ENCODE measurements at places on chromosomes 1 and 21. TPM values are rescaled to one million over a fixed set of nuclear protein-coding genes. Genes with fewer than 3 reads are reported as not detected.

DNA sequence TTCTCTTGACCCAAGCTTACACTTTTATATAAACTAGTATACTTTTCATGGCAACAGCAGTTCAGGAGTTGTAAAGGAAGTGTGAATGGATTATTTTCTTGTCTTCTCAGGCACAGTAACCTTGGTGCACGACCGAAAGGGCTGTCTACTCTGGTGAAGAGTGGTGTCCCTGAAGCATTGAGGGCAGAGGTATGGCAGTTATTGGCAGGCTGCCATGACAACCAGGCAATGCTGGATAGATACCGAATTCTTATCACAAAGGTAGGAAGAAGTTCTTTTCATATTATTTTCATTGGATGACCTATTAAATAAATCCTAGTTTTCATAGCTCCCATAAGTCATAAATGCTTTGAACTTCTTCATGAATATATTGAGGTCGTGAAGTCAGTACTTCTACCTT, 53.9 kb upstream of the GPR52 start:
- H3K36me3 ChIP-seq, result no peaks in the 10 kb centered on the region
- no peak for DNase-seq
- no peaks in the 10 kb centered on the region for H3K4me1 ChIP-seq
- no peaks in the 10 kb centered on the region for H3K27me3 ChIP-seq

DNA sequence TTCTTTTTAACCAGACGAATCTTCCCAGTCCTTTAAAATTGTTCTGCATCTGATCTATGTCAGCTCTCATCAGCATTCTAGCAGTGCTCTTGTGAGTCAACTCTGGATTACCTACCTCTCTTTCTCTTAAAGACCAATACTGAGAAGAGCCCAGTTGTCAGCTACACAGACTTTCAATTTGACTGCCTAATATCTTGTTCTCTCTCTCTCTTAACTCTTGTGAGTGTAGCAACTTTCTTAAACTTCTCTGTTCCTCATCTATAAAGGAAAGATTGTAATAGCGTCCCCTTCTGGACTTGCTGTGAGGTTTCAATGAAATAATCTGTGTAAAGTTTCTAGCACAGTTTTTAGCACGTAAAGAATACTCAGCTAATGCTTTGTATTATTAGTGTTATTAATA, 499.3 kb upstream of the ADAMTS5 start:
- no peaks in the 10 kb centered on the region for H3K36me3 ChIP-seq
- H3K27me3 ChIP-seq, result no peaks in the 10 kb centered on the region
- DNase-seq, result no peak
- no peak overlapping the region for H3K4me3 ChIP-seq
- H3K4me1 ChIP-seq, result no peaks in the 10 kb centered on the region

GRCh38 chr1:202964791-202965410, 2.2 kb downstream of the CYB5R1 start:
- no peak overlapping the region for H3K4me3 ChIP-seq
- peaks cover 30% of the 10 kb centered on the region for H3K36me3 ChIP-seq
- peaks cover 36% of the 10 kb centered on the region for H3K4me1 ChIP-seq
- no peak for DNase-seq
- no peaks in the 10 kb centered on the region for H3K27me3 ChIP-seq
- H3K27ac ChIP-seq, result no peak overlapping the region

- DNase-seq, result no peak
- no peak overlapping the region for H3K27ac ChIP-seq
- no peak overlapping the region for H3K4me3 ChIP-seq
- H3K36me3 ChIP-seq, result no peaks in the 10 kb centered on the region
- no peaks in the 10 kb centered on the region for H3K27me3 ChIP-seq
These were observed 54.7 kb downstream of the LHX8 start for GRCh38 chr1:75188892-75189291.

Gene AVPR1B
- total RNA-seq, result not detected

DNA sequence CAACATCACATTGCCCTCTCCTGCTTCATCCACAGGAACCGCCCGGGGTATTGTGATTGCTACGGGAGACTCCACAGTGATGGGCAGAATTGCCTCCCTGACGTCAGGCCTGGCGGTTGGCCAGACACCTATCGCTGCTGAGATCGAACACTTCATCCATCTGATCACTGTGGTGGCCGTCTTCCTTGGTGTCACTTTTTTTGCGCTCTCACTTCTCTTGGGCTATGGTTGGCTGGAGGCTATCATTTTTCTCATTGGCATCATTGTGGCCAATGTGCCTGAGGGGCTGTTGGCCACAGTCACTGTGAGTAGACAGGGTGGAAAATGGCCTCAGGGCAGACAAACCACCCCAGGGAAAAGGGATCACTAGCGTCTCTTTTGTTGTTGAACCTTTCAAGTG, 12.7 kb downstream of the ATP1A4 start:
- no peaks in the 10 kb centered on the region for H3K4me1 ChIP-seq
- H3K4me3 ChIP-seq, result no peak overlapping the region
- no peaks in the 10 kb centered on the region for H3K27me3 ChIP-seq
- DNase-seq, result no peak
